Stimulated activated effector memory CD8-positive, alpha-beta T cell treated with anti-CD3 and anti-CD28 coated beads, Interleukin-12 subunit alpha, Interleukin-12 subunit beta, amount 100 ng/mL, for 72 hours (primary cell): ENCODE measurements at places on chromosomes 6 and 20.

DNA sequence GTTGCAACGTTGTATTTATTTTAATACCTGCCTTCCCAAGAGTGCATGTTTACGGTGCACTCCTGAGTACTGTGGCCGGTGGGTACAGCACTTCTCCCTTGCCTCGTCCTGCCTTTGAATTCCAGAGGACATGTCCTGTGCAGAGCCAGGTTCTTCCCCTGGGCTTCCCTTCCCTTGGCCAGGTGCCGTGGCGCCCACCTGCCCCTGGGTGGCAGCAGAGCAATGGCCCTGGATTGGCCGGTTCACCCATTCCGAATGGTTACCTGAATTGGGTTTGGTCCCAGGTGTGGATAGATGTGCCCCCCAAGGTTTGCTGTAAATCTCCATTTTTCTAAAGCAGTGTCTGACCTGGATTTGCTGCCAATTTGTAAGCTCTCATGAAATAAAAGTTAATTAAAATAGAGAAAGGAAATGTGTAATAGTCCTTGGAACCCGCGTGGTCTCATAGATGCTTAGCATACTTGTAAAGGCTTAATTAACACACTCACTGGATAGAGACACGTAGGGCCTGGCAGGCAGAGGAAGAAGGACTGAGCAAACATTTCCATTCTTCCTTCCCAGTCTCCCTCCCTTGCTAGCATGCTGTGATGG lies 40.6 kb downstream of the DTD1 start:
- no peak for DNase-seq

DNA sequence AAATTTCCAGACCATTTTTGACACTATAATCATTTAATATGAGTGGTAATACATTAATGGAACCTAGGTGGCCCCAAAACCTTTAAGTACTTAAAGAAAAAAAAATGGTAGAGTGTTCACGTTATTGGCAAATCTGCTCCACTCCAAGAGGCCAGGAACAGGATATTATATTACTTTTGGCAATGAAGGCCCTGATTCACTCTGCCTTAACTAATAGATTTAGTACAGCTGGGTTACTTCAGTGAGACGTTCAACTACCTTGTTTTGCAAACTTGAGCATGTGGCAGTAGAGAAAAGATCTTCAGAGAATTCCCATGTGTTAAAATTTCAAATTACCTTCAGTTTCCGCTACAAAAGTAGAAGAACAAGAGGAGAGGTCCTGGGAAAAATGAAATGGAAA lies 12.8 kb downstream of the ADNP start:
- DNase-seq, result no peak

DNA sequence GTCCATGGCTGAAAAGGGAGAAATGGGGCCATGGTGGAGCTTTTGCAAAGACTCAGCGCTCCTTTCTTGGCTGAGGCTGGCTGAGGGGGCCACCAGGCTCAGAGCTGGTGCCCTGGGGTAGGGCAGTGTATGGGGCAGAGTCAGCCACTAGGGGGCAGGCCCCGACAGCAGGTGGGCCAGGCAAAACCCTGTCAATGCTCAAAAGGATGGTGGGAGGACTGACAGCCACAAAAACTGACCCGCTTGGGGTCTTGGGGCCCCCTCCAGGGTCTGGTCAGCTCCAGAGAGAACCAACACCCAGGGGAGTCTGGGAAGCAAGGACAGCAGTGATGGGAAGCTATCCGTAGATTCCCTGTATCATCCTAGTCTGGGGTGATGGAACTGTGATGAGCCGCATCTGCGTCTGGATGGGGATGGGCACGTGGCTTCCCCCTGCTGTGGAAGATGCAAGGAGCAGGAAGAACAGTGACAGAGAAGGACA lies 306.9 kb downstream of the DHX35 start:
- peak; percentile 71 for DNase-seq

DNA sequence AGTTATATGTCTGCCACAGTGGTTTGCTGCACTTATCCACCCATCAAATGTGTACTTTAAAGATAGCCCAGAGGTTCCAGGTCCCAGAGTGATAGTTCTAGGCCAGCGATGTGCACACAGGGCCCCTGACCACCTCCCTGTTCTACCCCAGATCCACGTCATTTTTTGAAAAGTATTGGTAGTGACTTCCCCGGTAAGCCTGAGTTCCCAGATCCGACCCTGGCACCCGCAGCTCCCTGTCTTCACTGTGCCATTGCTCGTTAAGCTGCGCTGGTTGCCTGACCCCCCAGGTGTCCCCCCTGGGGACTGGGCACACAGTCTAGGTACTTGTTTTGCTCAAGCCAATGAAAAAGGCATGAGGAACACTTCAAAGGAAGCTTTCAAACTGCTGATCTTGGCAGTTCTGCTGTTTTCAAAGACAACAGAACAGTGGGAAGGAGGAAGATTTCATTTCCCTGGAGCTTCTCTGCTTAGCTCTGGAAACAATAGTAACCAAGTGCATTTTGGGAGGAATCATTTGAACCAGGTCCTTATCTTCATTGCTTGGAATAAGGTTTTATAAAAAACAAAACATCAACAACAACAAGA lies 116.3 kb upstream of the TAB2 start:
- DNase-seq, result no peak

DNA sequence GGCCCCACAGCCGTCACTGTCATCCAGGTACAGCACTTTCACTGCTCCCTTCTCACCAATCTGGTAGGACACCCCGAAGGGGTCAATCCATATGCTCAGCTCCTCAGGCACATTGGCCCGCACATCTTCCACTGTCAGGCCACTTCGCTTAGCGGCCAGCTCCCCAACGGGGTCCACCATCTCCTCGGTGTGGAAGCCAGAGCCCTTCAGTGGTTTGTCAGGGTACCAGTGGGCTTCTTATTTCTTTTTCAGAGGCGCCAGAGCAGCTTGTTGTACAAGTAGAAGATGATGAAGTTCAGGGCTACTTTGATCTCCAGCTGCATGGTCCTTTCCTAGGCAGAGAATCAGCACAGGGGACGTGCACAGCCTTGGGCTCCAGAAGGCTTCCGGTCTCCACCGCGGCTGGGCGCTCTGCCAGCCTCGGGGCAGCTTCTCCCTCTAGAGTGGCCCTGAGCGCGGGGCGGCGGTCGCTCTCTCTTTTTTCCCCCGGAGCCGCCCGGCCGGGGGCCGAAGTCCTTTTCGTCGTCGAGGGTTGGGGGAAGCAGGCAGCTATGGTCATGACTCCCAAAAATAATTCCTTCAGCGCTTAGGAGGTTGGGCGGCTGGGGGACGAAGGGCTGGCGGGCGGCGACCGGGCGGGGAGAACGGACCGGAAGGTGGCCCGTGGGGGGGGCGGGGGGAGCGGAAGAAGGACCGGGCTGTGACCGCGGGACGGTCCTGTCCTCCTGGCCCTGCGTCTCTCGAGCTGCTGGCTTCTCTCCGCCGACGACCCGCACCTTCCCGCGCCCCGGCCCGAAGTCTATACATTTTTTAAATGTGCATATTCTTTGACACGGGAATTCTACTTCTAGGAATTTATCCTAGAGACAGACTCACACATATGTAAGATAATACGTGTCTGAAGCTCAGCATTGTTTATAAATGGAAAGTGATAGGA lies 6.5 kb upstream of the ZSCAN9 start:
- peak; percentile 61 for DNase-seq

DNA sequence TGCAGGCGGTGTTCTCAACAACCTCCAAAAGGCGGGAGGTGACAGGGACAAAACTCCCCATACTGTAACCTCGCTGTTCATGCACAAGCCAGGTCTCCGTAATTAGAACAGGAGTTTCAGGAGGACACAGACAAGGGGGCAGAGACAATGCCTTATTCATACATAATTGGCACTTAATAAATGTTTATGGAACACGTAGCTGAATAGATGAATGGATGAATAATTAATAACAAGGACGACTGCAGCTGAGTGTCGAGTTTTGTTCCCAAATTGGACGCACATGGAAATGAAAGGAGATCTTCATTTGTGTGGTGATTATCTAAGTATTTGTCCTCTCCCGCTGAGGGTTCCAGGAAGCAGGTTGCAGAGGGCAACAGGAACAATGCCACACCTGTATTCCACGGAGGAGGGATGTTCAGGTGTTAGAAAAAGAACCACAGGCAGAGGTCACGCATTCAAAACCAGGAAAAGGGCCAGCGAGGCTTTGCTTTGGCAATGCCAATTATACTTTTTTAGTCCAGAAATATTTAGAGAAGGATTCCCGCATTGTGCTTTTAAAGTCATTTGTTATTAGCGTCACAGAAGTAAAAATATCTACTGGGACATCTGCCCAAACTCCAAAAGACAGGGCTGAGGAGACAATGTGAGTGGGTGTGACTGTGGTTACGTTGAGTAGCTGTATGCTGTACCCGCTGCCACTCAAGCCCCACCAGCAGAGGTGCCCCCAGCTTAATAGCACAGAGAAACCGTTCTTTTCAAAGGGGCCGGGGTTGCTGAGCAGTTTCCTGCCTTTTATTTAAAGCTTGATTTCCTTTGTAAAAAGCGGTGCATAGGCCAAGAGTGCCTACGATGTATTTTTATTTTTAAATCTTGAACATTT lies 123.3 kb downstream of the PXDC1 start:
- DNase-seq, result no peak

DNA sequence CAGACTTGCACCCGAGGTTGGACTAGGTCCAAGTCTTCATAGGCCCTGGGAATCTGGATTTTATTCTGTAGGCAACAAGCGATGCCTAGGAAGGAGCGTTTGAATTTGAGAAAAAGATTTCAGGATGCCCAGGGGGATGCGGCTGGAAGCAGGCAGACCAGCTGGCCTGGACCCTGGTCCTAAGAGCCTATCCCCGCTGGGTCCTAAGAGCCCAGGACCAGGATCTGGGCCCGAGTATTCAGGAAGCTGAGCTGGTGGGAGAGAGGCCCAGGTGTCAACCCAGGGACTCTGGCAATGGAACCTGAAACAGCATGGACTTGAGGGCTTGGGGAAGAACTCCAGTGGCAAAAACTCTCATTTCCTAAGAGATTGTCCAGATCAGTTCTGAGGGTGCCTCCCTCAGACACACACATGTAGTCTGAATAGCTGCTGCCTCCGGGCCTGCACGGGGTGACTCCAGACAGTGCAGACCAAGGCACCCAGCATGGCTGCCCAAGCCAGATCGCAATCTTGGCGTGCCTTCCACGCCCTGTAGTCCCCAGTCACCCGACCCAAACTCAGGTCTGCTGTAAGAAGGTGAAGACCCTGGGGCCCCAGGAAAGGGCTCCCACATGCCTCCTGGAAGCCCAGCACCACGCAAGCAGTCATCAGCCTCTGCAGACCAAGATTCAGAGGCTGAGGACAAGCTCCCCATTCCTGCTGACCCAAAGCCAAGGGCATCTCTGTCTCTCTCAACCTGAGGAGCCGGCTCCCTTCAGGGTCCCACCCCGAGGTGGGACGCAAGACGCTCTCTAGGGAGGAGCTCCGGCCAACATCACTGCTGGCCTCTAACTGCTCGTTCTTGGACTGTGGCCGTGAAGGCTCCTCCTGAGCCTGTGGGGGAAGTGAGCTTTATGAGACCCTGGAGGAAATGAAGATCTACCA lies 34.4 kb downstream of the RRBP1 start:
- DNase-seq, result no peak

DNA sequence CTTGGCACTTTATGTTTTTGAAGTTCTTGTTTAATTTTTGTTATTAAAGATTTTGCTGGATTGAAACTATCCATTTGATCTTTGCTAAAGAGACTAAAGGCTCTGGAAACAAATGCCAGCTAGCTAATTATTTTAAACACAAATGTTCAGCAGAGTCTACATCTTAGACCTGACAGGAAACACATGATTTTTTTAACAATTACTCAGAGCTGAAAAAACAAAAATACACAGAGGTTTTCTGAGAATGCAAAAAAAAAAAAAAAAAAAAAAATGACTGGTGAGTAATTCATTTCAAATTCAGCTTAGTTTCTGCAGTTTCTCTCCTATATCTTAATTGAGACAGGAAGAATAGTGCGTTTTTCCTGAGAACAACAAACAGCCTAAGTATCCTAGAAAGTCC lies 448.0 kb downstream of the TENT5A start:
- no peak for DNase-seq
